ENCODE measurements at places on chromosomes 1 and 21.

- DNase-seq = peak; percentile 50
These were observed 44.4 kb upstream of the RABGAP1L start for GRCh38 chr1:174114788-174115448.

DNA sequence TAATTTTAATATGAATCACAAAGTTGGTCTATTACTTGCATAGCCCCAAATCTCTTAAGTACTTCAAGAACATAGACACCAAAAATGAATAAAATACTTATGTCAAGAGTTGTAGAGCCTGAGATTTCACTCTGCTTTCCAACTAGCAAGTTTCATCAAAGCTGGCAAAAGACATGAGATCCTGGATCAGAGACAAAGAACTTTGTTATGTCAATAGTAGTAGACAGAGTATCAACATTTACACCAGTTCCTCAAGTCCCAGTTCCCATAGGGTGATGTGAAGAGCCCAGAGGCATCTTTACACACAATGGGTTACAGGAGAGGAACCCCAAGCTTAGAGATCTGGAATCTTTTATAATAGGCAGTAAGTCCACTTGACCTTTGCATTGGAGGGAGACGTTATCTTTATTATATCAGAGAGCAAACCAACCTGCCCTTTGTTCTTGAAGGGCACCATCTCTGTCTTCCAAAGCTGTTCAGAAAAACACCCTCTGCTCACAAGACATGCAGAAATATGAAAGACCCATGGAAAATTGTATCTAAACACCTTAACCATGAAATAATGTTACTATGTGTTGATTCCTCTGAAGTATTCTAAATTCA lies 174.4 kb upstream of the GALNT2 start:
- DNase-seq = no peak

DNA sequence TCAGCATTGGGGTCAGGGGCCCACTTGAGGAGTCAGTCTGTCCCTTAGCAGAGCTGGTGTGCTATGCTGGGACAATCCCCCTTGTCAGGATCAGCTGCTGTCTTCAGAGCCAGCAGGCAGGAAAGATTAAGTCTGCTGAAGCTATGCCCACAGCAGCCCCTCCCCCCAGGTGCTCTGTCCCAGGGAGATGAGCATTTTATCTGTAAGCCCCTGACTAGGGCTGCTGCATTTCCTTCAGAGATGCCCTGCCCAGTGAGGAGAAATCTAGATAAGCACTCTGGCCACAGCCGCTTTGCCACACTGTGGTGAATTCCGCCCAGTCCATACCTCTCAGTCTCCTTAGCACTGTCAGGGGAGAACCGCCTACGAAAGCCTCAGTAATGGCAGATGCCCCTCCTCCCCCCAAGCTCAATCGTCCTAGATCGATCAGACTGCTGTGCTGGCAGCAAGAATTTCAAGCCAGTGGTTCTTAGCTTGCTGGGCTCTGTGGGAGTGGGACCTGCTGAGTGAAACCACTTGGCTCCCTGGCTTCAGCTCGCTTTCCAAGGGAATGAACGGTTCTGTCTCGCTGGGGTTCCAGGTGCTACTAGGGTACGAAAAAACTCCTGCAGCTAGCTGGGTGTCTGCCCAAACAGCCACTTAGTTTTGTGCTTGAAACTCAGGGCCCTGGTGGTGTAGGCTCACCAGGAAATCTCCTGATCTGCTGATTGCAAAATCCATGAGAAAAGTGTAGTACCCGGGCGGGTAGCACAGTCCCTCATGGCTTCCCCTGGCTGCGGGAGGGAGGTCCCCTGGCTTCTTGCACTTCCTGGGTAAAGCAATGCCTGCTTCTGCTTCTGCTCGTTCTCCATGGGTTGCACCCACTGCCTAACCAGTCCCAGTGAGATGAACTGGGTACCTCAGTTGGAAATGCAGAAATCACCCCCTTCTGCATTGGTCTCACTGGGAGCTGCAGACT lies 25.1 kb upstream of the TP53BP2 start:
- DNase-seq = no peak

DNA sequence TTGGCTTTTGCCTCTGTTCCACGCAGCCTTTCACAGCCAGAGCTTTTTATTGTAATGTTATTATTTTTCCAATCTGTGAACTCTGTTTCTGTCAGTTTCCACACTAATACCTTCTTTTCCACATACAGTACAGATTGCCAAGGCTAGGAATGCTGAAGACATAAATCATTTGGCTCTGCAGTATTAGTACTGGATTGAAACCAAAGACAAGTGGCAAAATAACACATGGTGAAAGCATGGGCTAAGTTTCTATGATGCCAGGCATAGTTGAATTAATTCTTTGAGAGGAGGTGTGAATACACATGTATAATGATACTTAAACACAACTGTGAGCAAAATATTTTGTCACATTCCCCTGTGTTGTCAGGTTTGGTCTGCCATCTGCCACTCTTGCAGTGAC lies 73.5 kb downstream of the TMEM200B start:
- no peak for DNase-seq

GRCh38 chr1:109485001-109485400 lies 1.3 kb downstream of the ATXN7L2 start:
- no peak for DNase-seq

DNA sequence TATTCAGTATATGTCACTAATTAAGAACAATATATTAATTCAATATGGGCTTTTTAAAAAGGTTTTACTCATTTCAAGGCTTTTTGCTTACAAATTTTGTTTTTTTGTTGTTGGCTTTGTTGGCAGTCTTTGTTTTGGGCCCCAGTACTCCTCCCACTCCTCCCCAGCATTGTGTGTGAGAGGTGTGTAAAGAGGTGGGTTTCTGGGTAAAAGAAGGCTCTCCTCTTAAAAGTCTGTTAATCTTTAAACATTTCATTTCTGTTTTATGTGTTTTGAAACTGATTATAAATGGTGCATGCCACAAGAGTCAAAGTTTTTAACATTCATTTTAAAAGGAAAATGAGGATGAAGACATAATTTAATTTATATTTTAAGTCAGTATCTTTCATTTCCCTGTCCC lies 79.6 kb downstream of the SASS6 start:
- no peak for DNase-seq

DNA sequence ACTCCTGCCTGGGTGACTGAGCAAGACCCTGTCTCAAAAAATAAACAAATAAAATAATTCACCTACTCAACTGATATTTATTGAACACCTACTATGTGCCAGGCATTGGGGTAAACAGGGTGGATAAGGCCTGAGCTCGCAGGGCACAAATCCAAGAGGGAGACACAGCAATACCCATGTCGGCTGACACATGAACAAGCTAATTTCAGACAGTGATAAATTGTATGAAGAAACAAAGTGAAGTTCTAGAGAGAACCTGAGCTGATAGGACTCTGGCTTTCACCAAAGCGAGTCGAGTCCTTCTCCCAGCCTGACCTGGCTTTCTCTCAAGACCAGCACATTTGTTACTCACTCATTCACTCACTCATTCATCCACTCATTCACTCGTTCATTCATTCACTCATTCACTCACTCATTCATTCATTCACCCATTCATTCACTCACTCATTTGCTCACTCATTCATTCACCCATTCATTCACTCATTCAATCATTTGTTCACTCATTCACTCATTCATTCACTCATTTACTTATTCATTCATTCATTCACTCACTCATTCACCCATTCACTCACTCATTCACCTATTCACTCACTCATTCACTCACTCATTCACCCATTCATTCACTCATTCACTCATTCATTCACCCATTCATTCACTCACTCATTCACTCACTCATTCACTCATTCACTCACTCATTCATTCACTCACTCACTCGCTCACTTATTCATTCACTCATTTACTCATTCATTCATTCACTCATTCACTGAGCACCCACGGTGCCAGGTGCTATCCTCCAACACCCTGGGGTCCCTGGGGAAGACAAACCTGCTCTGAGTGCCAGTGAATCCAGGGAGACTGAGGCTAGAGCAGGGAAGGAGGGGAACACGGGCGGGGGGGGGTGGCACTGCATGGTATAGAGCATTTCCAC lies 37.4 kb upstream of the CASZ1 start:
- DNase-seq = no peak

- no peak for DNase-seq
These were observed 80.7 kb upstream of the CD34 start for GRCh38 chr1:207991583-207992026.

GRCh38 chr1:98964198-98964597 lies 40.5 kb downstream of the PLPPR5 start:
- DNase-seq = no peak

- DNase-seq = no peak
These were observed 226.4 kb downstream of the S1PR1 start for GRCh38 chr1:101463195-101463594.

- DNase-seq = no peak
These were observed 3.2 kb downstream of the ID3 start for GRCh38 chr1:23555986-23556634.

- DNase-seq = no peak
These were observed 167.5 kb upstream of the CAMK1G start for GRCh38 chr1:209416039-209416438.

GRCh38 chr1:160625725-160626498 lies 20.9 kb downstream of the SLAMF1 start:
- DNase-seq = no peak

DNA sequence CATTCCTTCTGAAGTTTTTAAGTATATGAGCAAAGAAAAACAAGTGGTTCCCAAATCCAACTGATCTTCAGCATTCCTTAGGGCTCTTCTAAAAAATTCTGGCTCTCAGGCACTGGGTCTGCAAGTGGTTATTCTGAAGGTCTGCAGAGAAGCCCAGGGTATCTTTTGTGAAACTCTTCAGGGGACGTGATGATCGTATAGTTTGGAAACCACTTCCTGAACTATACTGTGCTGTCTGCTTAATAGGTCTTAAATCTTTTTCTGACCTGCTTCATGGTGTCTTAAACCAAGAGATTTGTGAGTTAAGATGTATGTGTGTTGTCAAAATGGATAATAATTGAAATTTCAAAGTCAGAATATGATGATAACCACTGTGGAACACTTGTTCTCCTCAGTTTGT lies 115.5 kb downstream of the LHX9 start:
- DNase-seq = no peak

DNA sequence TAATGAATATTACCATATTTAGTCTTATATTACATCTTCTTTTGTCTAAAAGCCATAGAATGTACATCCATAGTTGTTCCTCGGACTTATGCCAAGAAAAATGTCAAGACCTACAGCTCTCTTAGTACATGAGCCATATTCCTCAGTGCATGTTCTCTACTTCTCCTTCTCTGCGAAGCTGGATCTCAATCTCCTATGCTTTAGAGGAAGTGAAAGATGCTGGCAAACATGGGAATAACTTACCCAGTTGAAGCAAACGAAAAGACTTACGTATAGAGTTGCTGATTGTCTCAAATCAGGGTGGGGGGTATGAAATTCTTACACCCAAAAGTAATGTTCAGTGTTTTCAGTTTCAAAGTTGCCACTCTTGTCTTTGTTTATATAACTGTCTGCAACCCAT lies 32.7 kb downstream of the OR13G1 start:
- DNase-seq = no peak

GRCh38 chr21:31554511-31555022 lies 104.9 kb upstream of the SOD1 start:
- no peak for DNase-seq

GRCh38 chr1:15243275-15244043 lies 3.6 kb upstream of the FHAD1 start:
- no peak for DNase-seq

- no peak for DNase-seq
These were observed 11.5 kb downstream of the YBEY start for GRCh38 chr21:46297338-46298271.

DNA sequence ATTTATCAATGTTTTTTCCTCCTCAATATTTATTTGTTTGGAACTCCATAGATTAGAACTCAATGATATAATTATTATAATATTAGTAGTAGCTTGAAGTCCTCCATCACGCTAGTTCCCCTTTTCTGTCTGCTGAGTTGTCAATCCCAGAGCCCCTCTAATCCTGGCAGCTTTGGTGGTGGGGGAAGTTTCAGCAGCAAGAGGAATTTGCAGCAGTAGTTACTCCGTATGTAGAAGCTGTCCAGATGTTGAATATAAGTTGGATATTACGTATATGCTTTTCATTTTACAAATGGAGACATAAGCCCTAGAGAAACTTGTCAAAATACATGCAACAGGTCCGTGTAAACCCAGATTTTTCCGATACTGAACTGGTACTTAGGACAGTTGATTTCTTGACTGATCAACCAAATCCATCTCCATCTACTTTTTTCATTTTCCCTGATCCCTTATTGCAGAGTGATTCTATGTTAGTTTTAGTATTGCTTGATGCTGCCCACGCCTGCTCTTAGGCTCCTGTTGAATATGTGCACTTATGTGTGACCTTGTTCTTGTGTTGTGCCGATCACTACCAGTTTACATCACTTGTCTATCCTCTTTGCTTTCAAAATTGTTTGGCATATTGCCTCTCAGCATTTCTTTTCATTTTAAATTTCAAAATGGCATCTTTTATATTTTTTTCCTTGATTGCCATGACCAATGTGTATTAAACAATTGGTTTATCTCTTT lies 28.1 kb downstream of the SMAP2 start:
- no peak for DNase-seq

DNA sequence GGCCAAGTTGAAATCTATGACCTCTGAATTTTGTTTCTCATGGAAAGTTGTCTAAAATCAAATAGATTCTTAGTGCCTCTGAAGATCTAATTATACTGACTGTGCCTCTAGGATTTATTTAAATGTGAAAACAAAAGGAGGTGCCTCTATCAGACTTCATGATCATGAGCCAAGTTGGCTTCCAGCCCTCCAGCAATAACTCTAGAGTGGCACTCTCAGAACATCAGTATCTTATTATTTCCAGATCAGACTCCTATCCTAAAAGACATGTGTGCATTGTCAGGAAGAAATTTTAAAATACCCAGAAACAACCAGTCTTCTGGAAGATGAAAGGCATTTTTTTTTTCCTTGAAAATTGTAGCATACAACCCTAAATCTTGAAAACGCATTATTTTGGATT lies 368.0 kb downstream of the PDE4B start:
- no peak for DNase-seq

GRCh38 chr1:9120312-9120958 lies 8.5 kb downstream of the GPR157 start:
- no peak for DNase-seq

GRCh38 chr21:27796106-27796505 lies 829.2 kb upstream of the ADAMTS5 start:
- no peak for DNase-seq

GRCh38 chr1:226327761-226328162 lies 18.8 kb upstream of the LIN9 start:
- DNase-seq = no peak

- no peak for DNase-seq
These were observed 4.7 kb downstream of the CAP1 start for GRCh38 chr1:40045182-40045581.

GRCh38 chr1:87673309-87673708 lies 344.6 kb downstream of the LMO4 start:
- DNase-seq = no peak

DNA sequence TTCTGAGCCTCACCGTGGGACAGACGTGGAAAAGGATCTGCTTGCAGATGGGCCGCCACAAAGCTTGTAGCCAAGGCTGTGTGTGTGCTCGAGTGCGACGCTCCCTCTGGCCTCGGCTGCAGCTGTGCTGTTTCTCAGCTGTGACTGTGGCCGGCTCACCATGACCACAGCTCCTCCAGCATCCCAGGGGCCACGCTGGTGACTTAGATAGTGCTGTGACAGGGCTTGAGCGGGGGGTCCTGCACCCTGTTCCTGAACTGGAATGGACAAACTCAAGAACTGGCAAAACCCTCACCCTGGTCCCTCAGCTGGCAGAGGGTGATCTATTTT lies 17.4 kb upstream of the ACTRT2 start:
- no peak for DNase-seq

- DNase-seq = no peak
These were observed 62.1 kb downstream of the CASZ1 start for GRCh38 chr1:10734375-10734774.

GRCh38 chr1:184315254-184315653 lies 71.6 kb upstream of the C1orf21 start:
- no peak for DNase-seq
